Activated CD4-positive, alpha-beta T cell treated with anti-CD3 and anti-CD28 coated beads, Interleukin-2, amount 10 ng/mL, durations not matched to agents 24 days and 14 days (primary cell): ENCODE measurements at places on chromosomes 1 and 21. TPM values are rescaled to one million over a fixed set of nuclear protein-coding genes. Genes with fewer than 3 reads are reported as not detected.
A peak's percentile ranks its signal among the peaks of the same experiment; 100 is the strongest.

The RCSD1 gene
- total RNA-seq, result 74.7 and 81.0 TPM in 2 replicates

The CACHD1 gene
- 0.14 and 0.23 TPM in 2 replicates for total RNA-seq

GRCh38 chr1:221841251-221841982 is 99.5 kb upstream of the DUSP10 start:
- no peak for DNase-seq
- peaks cover 1% of the 10 kb centered on the region for H3K36me3 ChIP-seq
- no peaks in the 10 kb centered on the region for H3K27me3 ChIP-seq
- H3K4me3 ChIP-seq, result no peak overlapping the region
- H3K27ac ChIP-seq, result peak overlapping the region; percentile 80
- peaks cover 38% of the 10 kb centered on the region for H3K4me1 ChIP-seq

- H3K4me3 ChIP-seq, result peak overlapping the region; percentile 3
- H3K27me3 ChIP-seq, result peaks cover 62% of the 10 kb centered on the region
- no peaks in the 10 kb centered on the region for H3K36me3 ChIP-seq
- peaks cover 3% of the 10 kb centered on the region for H3K4me1 ChIP-seq
- DNase-seq, result no peak
These were observed 12.1 kb upstream of the TSPEAR start for GRCh38 chr21:44723177-44724131.

GRCh38 chr1:202860744-202861419 is 28.1 kb downstream of the RABIF start:
- H3K27me3 ChIP-seq, result peaks cover 63% of the 10 kb centered on the region
- no peaks in the 10 kb centered on the region for H3K36me3 ChIP-seq
- H3K27ac ChIP-seq, result no peak overlapping the region
- peaks cover 13% of the 10 kb centered on the region for H3K4me1 ChIP-seq
- H3K4me3 ChIP-seq, result peak overlapping the region; percentile 87
- DNase-seq, result peak; percentile 78

- no peak overlapping the region for H3K27ac ChIP-seq
- H3K4me1 ChIP-seq, result no peaks in the 10 kb centered on the region
- no peaks in the 10 kb centered on the region for H3K36me3 ChIP-seq
- H3K4me3 ChIP-seq, result no peak overlapping the region
- DNase-seq, result no peak
- peaks cover 7% of the 10 kb centered on the region for H3K27me3 ChIP-seq
These were observed 73.1 kb upstream of the DYNLT5 start for GRCh38 chr1:66679140-66679539.

DNA sequence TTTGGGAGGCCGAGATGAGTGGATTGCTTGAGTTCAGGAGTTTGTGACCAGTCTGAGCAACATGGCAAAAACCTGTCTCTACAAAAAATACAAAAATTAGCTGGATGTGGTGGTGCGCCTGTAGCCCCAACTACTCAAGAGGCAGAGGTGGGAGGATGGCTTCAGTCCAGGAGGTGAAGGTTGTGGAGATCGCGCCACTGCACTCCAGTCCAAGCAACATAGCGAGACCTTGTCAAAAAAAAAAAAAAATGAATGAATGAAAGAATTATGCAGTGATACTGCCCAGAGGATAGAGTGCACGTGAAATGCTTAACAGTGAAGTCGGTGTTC is 429 bp upstream of the DPH2 start:
- H3K36me3 ChIP-seq, result peaks cover 29% of the 10 kb centered on the region
- H3K4me3 ChIP-seq, result peak overlapping the region; percentile 98
- H3K4me1 ChIP-seq, result peaks cover 25% of the 10 kb centered on the region
- no peak for DNase-seq
